ENCODE measurements at places on chromosomes 5 and 9. TPM values are rescaled to one million over a fixed set of nuclear protein-coding genes. Genes with fewer than 3 reads are reported as not detected.

DNA sequence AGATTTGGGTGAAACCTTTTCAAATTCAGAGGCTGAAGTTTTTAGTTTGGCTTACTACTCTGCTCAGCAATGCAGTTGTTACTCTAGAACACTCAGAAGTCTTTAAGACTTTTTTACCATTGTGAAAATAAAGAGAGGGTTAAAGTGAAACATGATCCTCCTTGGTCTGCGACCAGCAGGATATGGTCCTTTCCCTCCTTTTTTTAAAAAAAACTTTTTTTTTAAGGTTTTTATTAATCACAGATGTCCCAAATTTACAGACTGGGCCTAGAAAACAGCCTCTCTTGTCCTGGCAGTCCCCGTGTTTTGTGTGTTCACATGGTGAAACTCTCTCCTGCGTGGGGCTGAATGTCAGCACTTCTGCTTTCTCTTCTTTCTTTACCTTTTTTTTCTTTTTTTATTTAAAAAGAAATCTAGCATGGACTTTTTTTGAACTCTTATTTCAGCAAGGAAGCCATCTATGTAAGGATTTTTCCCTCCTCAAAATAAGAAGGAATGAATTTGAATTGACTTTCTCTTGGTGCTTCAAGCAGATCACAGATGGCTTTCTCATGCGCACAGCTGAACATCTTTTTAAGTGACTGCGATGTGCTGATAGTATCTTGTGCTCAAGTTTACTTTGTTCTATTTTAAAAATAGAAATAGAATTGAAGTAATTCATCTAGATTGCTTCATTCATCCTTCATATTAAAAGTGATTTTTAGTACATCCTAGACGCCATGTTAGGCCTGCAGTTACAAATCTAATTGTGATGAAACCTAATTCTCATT is 128.7 kb upstream of the OTULINL start:
- no peak for DNase-seq

DNA sequence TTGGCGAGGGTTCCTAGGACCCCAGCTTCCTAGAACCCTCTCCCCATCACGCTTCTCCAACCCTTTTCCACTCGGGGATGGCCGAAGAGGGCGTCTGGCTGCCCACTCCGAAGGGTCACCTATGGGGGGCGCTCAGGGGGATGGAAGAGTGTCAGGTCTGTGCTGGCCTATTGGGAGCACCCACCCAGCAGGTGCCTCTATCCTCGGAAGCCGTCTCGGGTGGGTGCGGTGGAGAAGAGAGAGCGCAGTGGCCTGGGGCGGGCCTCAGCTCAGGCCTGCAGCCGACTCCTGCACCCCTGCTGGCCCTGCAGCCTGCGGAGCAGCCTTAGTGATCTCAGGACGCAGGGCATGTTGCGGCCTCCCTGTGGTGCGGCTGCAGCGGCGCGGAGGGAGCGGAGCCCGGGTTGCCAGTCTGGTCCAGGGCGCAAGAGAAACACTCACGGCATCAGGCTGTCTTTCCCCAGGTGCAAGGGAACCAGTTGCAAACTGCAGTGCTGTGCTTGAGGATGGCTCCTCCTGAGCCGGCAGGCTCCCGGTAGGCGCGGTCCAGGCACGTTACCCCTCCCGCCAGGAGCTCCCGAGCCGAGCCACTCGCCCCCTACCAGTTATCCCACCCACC is 1.5 kb upstream of the IRX2 start:
- DNase-seq: peak; percentile 53

DNA sequence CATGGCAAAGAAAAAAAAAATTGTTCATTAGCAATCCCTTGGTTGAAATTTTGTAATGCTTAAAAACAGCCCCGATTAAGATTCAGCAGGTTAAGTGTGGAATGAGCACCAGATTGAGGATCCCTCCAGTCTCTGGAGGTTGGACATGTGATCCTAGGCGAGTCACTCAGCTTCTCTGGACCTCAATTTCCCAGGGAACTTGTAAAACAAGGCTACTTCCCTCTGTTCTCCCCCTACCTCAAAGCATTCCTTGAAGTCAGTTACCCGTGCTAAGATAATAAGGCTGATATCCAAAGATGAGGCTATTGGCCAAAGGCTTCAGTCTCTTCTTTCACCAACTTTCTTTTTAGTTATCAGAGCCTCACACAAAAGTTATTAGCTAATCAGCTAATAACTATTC is 2.9 kb downstream of the KLHL3 start:
- no peak for DNase-seq

GRCh38 chr5:131769961-131770360 is 26.9 kb downstream of the FNIP1 start:
- DNase-seq: no peak

DNA sequence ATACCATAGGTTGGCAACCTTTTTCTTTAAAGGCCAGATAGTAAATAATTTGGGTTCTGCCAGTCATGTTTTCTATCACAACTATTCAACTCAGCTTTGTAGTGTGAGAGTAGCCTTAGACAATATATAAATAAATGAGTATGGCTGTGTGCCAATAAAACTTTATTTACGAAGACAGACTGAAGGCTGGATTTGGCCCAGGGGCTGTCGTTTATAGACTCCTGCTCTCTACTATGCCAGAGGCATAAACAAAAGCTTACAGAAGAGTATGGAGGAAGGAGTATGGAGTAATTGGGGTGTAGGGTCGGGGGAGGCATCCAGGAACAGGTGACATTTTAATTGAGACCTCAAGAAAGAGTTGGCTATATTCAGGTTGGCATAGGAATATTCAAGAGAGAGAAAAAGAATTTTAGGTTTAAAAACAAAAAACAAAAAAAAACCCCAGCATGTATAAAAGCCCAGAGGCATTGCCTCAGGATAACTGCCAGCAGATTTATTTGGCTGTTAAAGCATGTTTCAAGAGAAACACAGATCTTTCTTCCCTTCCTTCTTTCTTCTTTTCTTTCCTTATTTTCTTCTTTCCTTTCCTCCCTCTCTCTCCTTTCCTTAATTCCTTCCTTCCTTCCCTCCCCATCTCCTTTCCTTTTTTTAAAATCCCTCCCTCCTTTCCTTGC is 39.9 kb downstream of the SLIT3 start:
- DNase-seq: no peak

DNA sequence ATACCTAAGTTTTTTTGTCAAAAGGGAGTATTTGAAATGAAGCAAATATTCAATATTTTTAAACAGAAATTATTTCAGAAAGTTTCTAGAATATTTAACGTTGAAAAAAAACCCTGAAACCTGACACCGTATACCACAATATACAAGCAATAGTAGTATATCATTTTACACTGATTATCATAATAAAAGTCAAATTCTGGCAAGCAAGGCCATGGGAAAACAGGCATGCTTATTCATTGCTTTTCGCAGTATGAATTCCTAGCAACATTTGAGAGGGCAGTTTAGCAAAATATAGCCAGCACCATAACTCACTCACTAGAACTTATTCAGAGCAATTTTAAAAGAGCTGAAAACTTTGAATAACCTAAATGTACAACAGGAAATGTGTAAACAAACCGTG is 46.1 kb downstream of the ERAP1 start:
- no peak for DNase-seq

- DNase-seq: no peak
These were observed 20.3 kb downstream of the C9orf153 start for GRCh38 chr9:86238861-86239770.

- DNase-seq: peak; percentile 51
These were observed 2.3 kb downstream of the MEGF9 start for GRCh38 chr9:120711841-120712538.

DNA sequence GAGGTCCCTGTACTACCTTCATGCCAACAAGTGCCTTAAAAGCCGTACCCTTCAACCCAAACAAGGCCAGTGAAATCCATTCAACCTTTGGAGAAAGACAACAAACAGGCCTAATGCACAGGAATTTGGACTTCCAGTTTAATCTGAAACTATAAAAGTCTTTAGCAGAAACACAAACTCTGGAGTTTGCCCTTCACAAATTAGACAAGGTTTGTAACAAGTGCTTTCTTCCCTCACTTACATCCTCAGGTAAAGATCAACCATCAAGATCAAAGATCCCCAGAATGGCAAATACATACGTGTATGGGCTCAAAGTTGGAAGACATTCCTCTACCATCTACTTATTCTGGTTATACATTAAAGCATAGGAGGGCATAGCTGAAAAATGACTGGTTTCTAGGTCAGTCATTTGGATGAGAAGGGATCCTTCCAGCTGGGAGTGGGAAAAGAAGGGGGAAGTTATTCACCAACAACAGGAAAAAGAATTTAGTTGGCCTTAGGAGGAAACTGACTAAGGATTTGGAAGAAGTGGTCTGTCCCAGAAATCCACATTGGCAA is 2.0 kb downstream of the DAB2 start:
- no peak for DNase-seq

DNA sequence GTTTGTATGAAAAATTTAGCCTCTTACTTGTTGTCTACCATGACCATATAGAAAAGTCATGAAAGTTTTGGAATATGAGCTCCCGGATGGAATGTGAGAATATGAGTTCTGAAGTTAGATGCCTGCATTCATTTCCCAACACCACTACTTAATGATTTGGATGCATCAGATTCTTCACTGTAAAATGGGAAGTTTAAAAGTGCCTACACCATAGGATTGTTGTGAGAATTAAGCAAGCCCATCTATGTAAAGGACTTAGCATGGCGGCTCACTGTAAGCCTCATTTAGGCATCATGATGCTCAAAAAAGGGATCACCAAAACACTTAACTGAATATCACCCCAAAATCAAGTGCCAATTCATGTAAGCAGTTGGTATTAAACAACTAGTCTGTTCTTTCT is 177.3 kb downstream of the RAB3C start:
- DNase-seq: no peak

- peak; percentile 18 for DNase-seq
These were observed 128.9 kb downstream of the STARD4 start for GRCh38 chr5:111383288-111383970.

- DNase-seq: peak; percentile 22
These were observed 161.3 kb upstream of the DAPK1 start for GRCh38 chr9:87336407-87336806.

- DNase-seq: peak; percentile 59
These were observed 68.1 kb downstream of the MEGF10 start for GRCh38 chr5:127358740-127359139.

Gene MFAP3
- total RNA-seq: 48.8 TPM

Gene ARAP3
- total RNA-seq: 19.8 TPM

Gene PCDHGA8
- 0.56 TPM for total RNA-seq

Gene RALGPS1
- 2.4 TPM for total RNA-seq

Gene DDX4
- total RNA-seq: not detected

Gene CRB2
- not detected for total RNA-seq

Gene SPACA9
- total RNA-seq: 4.4 TPM

Data from MCF 10A (cell line).